ENCODE measurements at places on chromosomes 6 and 20.
A peak's percentile ranks its signal among the peaks of the same experiment; 100 is the strongest.

DNA sequence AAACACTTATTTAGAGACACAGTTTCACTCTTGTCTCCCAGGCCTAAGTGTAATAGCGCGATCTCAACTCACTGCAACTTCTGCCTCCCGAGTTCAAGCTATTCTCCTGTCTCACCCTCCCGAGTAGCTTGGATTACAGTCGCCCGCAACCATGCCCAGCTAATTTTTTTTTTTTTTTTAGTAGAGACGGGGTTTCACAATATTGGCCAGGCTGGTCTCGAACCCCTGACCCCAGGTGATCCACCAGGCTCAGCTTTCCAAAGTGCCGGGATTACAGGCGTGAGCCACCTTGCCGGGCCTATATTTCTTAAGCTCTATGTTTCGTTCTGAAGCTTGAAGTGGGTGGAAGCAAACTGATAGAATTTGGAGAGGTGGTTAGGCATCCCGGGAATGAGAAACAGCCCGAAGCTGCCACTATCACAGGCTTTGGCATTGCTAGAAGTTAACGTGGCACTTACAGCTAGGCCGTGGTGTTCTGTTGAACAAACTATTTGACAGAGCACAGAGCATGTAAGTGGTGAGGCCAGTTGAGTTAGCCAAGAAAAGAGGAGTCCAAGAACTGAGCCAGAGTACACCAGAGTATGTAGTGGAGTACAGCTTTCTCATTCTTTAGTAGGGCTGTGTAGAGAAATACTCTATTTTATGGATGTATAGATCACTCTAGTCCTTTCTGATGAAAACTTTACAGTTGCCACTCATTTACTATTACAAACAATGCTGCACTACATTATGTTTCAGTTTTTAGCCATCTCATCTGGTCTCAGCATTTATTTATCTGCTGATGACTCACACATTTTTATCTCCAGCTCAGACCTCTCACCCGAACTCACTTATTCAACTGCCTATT, 62.0 kb upstream of the HFE start:
- peak; percentile 89 for DNase-seq

GRCh38 chr6:140641412-140641811, 1267.0 kb upstream of the CITED2 start:
- DNase-seq = no peak

GRCh38 chr20:52924411-52925271, 47.5 kb upstream of the TSHZ2 start:
- no peak for DNase-seq

- no peak for DNase-seq
Observed at GRCh38 chr20:5136096-5136495, 9.3 kb downstream of the CDS2 start.

DNA sequence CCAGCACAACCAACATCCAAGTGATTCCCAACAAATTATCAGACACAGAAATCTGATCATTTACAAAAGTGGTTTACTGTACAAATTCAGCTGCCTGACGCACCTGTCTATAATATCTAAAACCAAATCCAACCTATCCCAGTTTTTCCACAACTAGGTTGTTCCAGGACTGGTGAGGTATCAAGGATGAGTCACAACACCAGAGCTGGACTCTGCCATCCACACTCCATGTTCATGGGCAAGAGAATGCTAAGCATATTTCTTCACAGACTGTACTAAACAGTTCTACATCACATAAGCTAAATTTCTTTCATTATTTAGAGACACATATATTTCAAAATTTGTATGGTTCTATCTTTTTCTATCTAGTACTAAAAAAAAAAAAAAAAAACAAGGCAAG, 141.6 kb downstream of the BTBD9 start:
- no peak for DNase-seq

DNA sequence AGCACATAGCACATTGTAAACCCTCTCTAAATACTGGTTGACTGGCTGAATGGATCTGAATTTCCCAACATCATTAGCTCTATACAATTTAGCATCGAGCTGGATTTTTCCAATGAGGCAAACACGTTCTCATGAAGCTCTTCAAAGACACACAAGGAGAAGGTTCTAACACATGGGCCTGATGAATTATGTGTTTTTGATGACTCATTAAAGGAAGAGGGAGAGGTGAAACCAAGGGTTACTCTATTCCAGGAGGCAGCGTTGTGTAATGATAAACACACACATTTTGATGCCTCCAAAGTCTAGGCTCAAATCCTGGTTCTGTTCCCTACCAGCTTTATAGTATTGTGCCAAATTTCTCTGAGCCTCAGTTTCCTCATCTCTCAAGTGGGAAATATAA, 84.3 kb downstream of the PFDN4 start:
- no peak for DNase-seq

GRCh38 chr20:38143238-38143645, 21.8 kb downstream of the TGM2 start:
- DNase-seq = no peak

- no peak for DNase-seq
Observed at GRCh38 chr6:36154286-36154685, 24.0 kb downstream of the MAPK13 start.

- DNase-seq = peak; percentile 25
Observed at GRCh38 chr6:108895571-108895970, 47.3 kb downstream of the ARMC2 start.

DNA sequence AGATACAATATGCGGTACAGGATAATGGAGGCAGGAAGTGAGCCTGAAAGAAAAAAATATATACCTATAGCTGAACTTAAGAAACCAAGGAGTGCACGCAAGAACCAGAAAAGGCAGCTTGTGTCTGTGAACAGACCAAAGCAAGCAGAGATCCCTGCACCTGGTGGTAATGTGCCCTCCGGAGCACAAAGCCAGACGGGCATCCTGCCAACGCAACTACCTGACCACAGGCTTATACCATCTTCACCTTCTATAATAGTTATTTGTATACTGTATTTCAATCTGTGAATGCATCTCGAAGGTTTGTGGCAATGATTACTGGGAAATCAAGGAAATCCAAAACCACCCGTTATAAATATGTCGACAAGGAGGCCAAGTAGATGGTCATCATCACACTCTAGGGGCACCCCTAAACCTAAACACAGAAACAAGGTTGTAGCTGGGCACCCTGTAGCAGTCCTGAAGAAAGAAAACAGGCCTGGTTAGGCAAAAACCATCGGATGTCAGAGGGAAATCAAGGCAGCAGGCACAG, 801 bp downstream of the FBXL4 start:
- peak; percentile 59 for DNase-seq

GRCh38 chr6:125574604-125575003, 174.8 kb upstream of the HEY2 start:
- DNase-seq = no peak

DNA sequence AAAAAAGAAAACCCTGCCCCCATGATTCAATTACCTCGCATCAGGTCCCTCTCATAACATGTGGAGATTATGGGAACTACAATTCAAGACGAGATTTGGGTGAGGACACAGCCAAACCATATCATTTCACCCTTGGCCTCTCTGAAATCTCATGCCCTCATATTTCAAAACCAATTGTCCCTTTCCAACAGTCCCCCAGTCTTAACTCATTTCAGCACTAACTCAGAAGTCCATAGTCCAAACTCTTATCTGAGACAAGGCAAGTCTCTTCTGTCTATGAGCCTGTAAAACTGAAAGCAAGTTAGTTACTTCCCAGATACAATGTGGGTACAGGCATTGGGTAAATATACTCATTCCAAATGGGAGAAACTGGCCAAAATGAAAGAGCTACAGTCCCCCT, 536.1 kb downstream of the MEI4 start:
- no peak for DNase-seq

DNA sequence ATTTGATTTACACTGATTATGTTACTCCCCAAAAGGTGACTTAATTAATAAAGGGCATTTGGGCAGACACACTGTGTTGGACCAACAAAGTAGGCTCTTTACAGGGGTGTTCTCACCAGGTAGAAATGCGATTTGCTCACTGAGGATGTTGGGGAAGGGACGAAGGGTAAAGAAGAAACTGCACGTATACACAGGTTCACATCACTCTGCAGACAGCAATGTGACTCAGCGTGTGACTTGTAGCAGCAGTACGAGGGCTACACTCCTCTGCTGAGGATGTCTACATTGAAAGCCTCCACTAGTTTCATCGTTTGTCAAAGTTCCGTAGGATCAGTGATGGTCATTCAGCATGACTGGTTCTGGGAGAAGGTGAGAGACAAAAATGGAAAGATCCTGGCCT, 52.7 kb upstream of the TMEM181 start:
- DNase-seq = no peak

- DNase-seq = peak; percentile 58
Observed at GRCh38 chr6:159969921-159970320, 1.0 kb downstream of the IGF2R start.
